ENCODE measurements at places on chromosomes 1 and 21.

- DNase-seq = no peak
Measured at GRCh38 chr1:1427820-1428148, 6.7 kb upstream of the ANKRD65 start.

- no peak for DNase-seq
Measured at GRCh38 chr1:19628879-19629278, 15.2 kb upstream of the NBL1 start.

- DNase-seq = no peak
Measured at GRCh38 chr1:174657411-174657810, 209.6 kb downstream of the GPR52 start.

- DNase-seq = no peak
Measured at GRCh38 chr1:33973799-33974545, 110.1 kb downstream of the HMGB4 start.

DNA sequence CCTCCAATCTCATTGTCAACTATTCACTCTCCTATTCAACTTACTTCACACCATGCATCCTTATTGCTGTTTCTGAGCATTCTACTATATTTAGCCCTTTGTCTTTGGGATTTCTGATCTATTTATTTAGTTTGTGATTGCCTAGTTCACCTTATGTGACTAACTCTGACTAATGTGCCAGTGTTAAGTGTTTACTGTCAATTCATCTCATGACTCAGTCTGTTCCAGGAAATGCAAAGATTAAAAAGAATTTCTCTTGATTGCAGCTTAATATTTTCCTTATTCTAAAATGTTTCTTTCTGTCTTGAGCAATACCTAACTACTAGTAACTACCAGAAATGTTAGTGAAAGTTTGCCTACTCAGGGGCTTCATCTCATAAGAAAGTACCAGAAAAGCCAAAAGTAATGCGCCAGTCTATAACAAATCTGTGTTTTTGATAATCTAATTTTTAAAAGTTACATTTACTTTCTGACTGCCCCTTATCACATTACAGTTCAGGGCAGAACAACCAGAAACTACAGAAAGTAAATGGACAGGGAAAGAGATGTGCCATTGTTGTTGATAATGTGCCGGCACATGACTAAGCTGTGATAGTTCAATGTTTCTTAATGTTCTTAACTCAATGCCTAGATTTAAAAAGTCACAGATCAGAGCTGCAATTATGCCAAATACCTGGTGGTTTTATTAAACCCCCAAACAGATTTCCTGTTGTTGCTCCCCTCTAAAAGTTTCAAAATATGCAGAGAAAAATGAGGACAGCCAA lies 556.5 kb downstream of the PTBP2 start:
- no peak for DNase-seq

GRCh38 chr1:234277161-234277868 lies 95.9 kb upstream of the COA6 start:
- no peak for DNase-seq

GRCh38 chr21:41691205-41692184 lies 75.4 kb downstream of the RIPK4 start:
- DNase-seq = no peak

GRCh38 chr1:150259758-150260669 lies 2.4 kb downstream of the CA14 start:
- DNase-seq = no peak

DNA sequence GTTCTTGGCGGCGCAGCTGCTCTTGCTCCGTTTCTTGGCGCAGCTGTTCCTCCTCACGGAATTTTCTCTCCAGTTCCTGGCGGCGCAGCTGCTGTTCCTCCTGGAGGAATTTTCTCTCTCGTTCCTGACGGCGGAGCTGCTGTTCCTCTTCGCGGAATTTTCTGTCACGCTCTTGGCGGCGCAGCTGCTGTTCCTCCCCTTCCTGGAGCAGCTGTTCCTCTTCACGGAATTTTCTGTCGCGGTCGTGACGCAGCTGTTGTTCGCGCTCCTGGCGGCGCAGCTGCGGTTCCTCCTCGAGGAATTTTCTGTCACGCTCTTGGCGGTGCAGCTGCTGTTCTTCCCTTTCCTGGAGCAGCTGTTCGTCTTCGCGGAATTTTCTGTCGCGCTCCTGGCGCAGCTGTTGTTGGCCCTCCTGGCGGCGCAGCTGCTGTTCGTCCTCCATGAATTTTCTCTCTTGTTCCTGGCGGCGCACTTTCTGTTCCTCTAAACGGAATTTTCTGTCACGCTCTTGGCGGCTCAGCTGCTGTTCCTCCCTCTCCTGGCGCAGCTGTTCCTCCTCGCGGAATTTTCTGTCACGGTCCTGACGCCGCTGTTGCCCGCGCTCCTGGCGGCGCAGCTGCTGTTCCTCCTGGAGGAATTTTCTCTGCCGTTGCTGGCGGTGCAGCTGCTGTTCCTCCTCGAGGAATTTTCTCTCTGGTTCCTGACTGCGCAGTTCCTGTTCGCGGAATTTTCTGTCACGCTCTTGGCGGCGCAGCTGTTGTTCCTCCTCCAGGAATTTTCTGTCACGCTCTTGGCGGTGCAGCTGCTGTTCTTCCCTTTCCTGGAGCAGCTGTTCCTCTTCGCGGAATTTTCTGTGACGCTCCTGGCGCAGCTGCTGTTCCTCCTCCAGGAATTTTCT lies 7.0 kb downstream of the TCHH start:
- DNase-seq = no peak

GRCh38 chr1:158924677-158925076 lies 6.7 kb upstream of the PYHIN1 start:
- DNase-seq = no peak

- no peak for DNase-seq
Measured at GRCh38 chr1:153626477-153626903, 815 bp downstream of the S100A13 start.

DNA sequence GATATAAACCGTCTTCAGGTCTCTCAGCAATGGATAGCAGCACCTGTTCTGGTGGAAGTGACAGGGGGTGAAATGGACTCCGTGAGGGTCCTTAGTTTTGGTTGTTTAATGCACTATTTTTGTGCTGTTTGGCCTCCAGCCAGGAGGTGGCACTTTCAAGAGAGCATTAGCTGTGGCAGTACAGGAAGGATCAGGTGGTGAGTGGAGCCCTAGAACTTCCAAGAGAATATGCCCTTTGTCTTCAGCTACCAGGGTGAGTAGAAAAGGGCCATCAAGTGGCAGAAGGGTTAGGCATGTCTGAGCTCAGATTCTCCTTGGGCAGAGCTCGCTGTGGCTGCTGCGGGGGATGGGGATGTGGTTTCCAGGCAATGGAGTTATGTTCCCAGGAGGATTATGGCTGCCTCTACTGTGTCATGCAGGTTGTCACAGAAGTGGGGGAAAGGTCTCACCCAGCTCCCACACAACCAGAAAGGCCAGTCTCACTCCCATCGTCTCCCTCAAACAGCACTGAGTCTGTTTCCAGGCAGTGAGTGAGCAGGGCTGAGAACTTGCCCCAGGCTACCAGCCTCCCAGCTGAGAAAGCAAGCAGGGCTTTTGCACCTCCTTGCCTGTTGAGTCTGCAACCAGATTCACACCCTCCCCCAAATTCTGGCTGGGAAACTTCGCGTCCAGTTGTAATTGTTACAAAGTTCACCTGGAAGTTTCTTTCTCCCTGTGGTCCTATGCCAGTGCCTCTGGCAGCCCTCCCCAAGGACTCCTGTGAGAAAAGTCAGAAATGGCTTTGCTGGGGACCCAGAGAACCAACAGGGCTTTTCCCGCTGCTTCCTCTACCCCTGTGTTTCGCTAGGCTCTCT lies 39.1 kb upstream of the TTLL7 start:
- DNase-seq = no peak

DNA sequence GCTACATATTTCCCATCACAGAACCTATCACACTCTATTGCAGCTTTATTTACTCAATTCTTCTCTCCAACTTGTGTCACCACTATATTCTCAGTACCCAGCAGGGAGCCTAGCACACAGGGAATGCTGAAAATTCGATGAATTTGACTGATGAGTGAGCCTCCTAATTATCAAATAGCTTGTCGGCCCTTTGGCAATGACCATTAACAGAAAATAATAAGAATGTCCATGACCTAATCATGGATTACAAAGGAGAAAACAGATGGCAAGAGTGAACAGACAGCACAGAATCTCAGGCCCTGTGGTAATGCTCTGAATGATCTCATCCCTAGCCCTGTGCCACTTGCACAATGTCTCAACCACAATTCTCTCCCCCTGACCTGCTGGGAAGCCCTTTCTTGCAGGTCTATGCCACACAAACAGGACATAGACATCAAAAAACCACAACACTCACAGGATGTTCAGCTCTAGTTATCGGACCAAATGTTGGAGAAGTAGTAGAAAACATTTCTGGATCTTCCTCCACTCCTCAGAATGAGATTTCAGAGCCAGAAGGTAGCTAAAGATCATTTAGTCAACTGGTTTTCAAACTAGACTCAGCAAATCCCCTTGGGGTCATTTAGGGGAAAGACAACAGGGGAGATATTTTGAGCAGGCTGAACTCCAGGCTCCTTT lies 68.4 kb downstream of the LUZP1 start:
- DNase-seq = no peak

DNA sequence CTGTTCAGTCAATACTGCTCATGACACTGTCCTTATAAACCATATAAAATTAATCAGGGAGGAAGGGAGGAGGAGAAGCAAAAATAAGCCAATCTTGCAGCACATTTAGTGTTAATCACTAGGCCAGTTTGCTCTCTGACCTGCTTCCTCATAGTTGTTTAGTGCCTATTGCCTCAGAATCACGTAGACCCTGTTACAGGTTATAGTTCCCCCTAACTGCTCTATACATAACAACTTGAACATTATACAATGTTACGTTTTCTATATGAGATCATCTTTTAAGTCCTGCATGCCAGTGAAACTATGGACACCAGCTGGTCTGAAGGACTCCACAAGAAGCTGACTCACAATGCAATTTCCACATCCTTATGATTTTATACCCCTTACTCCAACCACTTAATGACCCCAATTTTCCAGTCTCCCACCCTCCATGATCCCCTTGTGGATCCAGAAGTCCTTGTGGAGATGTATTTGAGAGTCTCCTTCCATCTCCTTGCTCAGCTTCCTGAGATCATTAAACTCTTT lies 34.9 kb upstream of the TACSTD2 start:
- DNase-seq = no peak

GRCh38 chr1:70382682-70383081 lies 28.2 kb upstream of the ANKRD13C start:
- DNase-seq = no peak

GRCh38 chr1:84571150-84571535 lies 3.1 kb downstream of the CTBS start:
- no peak for DNase-seq

GRCh38 chr1:65195495-65196417 lies 47.8 kb downstream of the AK4 start:
- DNase-seq = no peak

- no peak for DNase-seq
Measured at GRCh38 chr21:41511858-41512257, 3.9 kb upstream of the TMPRSS2 start.

DNA sequence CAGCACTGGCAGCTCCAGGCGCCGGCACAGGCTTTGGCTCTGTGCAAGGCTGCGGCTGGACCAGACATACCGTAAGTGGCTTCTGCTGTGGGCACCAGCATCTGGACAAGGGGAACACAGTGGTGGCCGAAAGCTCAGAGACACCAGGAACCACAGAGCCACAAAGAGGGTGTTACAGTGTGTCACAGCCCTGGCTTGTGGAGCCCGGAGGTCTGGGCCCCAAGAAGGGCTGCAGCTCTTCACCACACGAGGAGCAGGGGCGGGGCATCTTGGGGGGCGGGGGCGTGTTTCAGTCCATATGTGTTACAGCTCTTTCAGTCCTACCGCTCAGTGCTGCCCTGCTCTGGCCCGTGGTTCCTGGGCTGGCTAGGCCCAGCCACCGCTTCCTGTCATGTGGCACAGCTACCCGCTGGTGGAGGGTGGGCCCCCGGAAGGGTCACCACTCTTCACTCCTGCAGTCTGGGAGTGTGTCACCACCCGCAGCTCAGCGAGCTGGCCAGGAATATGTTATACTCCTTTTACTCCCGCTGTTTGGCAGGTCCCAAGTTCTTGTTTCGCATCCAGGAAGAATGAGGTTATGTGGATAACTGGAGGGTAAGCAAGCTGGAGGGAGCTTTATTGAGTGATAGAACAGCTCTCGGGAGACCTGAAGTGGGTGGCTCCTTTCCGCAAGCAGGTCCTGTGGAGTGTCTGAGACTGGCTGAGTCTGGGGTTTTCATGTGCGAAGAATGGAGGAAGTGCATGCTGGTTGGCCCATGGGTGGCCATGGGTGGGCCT lies 3.3 kb upstream of the LSM10 start:
- DNase-seq = no peak
